ENCODE measurements at places on chromosomes 7 and 10.
A peak's percentile ranks its signal among the peaks of the same experiment; 100 is the strongest.

DNA sequence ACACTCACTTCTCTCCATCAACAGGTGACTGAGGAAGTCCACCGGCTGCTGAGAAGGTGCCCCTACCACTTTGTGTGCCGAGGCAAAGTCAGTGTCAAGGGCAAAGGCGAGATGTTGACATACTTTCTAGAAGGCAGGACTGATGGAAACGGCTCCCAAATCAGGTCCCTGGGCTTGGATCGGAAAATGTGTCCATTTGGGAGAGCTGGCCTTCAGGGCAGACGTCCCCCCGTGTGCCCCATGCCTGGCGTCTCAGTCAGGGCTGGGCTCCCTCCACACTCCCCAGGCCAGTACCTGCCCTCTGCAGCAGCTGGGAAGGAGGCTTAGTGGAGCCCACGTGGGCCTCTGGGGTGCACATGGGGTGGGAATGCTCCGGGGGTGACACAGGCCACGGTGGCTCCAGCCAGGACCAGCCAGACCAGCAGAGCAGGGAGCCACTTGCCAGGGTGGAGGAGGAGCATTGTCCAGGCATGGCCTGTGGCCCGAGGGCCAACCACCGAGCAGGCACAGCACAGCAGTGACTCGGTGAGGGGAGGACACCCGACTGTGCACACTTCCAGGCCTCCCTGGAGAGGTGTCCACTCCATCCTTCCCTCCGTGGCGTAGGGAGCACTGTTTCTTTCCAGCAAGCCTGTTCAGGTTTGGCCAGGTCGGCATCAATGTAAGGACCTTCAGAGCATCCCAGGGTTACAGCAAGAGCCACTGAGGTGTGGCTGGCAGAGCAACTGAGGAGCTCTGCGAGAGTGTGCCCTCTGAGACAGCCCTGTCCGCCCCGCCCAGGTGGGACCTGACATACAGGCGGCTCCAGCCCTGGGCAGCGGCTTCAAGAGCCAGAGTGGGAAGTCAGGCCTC, 139.7 kb downstream of the ADCY1 start:
- no peak for DNase-seq

DNA sequence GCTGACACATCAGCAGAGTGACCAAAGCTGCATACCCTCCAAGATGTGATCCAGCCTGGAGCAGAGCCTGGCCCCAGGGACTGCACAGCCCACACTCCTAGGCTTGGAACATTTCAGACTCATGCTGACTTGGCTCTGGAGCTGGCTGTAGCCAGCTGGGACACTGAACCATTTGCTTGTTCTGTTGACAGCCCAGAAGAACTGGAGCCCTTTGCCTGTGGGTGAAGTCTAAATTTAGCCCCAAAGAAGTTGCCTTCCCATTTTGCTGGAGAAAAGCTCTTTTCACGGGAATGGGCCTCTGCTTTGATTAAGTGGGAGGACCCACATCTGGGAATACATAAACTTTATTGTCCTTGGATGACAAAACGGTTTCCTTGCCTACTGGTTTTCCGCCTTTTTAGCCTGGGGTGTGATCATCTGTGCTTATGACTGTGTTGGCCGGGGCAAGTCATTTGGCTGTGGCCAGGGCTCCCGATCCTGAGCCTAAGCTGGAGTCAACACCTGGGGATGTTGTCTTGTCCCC, 186.2 kb upstream of the BMPER start:
- DNase-seq, result peak; percentile 67

DNA sequence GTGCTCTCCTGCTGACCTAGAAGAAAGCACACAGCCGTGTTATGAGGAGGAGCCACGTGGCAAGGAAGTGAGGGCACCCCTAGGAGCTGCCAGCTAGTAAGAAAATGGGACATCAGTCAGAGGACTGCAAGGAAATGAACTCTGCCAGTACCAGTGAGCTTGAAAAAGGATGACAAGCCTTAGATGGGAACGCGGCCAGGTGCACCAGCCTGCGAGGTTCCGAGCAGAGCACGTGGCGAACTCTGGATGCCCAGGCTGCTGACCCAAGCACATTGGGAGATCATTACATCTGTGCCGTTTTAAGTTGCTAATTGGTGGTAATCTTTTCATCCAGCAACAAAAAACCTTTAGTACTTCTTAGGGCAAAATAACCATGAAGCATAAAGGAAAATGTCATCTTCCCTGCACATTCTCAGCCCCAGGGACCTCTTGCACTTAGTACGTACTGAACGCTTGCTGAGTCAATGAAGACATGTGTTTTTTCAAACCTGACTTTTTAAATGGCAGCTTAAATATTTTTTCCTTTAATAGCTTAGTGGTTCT, 69.4 kb downstream of the AMZ1 start:
- DNase-seq, result peak; percentile 59

- no peak for DNase-seq
Measured at GRCh38 chr10:60406182-60406581, 16.5 kb upstream of the ANK3 start.

DNA sequence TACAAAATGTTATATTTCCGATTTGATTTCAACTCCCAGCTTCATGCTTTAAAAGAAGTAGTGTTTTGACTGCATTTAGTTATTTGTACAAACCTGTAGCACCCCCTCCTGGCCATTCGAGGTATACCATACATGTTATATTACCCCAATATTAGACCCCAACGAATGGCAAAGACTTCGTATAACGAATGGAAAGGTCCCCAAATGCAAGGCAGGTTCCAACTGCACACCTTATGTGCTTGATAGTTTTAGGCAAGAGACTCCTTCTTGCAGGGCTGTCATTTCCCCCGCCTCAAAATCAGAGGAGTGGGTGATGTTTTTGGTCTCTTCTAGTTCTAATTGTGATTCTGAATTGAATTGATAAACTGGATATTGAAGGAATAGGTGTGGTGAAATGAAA, 101.1 kb upstream of the TARP start:
- DNase-seq, result no peak

DNA sequence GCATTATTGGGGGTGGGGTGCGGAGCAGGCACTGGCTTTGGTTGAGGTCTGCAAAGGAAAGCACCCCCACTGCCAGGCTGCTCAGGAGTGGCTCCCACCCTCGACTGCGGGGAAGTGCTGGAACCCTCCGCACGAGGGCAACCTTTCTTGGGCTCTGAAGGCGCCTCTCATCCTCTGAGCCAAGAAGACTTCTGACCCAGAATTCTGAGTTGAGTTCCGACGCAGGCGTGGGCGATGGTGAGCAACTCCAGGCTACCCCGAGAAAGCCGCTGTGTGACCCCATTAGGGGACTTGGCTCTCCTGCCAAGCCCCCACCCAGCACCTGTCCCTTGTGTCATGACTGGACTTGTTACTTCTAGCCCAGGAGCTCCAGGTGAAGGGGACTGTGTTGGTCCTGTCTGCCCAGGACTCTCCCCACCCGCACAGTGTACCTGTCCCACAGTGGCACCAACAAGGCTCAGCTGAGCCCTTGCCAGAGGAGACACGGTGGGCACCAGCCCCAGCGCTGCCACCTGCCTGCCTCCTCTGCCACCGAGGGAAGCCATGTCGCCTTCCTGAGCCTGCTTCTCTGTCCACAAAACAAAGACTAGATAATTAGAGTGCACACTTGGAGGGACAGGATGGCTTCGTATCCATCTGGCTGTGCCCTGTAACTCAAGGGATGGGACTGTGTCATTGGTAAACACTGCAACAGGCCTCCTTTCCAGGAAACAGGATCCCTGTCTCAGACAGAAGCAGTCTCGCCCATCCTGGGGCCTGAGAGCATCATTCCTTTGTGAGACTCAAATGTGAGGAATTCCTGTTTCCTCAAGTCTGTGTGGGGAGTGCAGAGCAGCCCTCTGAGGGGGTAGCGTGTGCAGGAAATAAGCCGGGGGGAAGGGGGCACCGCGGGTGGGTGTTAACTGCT, 128.8 kb downstream of the LHPP start:
- peak; percentile 20 for DNase-seq

DNA sequence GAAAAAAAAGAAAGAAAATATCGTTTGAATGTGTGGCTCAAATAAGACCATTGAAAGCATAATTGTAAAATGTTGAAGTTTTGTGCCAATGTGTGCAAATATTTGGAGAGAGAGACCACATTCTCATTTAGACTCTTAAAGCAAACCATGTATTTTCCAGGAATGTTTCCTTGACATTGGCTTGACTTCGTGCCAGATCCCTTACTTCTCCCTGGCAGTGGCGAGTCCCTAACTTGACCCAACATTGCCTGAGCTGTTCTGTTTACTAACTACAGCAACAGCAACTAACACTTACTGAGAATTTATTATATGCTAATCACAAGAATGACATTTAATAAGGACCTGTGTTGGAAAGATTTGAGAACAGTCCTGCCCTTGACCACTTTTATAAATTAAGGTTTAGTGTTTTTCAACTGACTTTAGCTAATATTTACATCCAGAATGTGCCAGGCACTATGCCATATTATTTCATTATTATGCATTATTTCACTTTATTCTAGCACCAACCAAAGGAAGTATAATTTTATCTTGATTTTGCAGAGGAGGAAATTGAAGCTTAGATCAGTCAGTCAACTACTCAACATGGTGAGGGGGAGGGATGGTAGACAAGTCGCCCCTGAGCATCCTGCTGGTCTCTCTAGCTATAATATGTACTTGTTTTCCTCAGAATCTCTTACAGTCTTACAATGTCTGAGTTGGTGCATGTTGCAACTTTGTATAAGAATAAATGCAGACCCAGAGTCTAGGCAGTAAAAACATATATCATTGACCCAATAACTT, 29.7 kb downstream of the ZNF467 start:
- no peak for DNase-seq

- no peak for DNase-seq
Measured at GRCh38 chr10:107915215-107915610, 750.7 kb upstream of the SORCS1 start.

GRCh38 chr10:125294109-125294508, 133.7 kb upstream of the CTBP2 start:
- no peak for DNase-seq

DNA sequence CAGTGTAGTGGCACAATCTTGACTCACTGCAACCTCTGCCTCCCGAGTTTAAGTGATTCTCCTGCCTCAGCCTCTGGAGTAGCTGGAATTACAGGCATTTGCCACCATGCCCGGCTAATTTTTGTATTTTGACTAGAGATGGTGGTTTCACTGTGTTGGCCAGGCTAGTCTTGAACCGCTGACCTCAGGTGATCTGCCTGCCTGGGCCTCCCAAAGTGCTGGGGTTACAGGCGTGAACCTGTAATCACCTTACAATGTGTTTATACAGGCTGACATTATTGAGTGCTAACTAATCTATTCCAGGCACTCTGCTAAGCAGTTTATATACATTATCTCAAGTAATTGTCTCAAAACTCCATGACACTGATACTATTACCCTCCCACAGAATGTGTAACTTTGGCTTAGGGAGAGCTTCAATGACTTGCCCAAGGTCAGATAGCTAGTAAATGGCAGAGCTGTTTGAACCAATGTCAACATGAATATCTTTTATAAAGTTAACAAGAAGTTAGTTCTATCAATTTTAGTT, 36.8 kb downstream of the KIFBP start:
- DNase-seq, result no peak

DNA sequence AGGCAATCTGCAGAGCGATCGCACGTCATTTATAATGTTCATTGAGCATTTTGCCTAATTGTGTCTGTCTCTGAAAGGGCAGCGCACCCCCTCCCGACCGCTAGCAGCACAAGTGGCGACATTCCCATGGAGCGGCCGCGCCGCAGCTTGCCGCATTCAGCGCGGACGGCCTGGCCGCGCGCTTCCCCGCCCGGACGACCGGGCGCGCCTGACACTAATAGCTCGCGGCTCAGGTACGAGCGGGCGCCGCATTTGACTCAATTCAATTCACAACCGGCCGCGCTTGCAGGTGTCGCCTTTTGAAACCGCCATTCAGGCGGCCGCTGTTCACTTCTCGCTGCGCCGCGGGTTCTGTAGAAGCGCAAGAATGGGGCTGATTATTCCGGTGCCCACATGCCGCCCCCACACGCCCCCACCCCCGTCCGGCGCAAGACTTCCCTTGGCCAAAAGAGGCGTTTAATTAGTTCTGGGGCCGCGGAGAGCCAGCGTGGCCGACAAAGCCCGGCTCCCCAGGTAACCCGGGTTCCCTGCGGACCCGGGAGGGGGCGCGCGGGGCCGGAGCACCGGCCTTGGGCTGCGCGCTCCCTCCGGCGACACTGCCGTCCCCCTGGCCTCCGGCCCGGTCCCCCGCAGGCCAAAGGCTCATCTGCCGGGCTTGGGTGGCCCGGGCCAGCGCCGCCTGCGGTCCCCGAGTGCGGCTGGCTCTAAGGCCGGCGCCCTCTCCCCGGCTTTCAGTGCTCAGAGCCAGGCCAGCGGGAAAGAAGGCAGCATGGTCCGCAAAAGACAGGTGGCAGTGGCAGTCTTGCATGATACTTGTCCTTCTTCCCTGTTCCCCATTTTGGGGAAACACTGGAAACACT, 18.7 kb upstream of the PTF1A start:
- no peak for DNase-seq

DNA sequence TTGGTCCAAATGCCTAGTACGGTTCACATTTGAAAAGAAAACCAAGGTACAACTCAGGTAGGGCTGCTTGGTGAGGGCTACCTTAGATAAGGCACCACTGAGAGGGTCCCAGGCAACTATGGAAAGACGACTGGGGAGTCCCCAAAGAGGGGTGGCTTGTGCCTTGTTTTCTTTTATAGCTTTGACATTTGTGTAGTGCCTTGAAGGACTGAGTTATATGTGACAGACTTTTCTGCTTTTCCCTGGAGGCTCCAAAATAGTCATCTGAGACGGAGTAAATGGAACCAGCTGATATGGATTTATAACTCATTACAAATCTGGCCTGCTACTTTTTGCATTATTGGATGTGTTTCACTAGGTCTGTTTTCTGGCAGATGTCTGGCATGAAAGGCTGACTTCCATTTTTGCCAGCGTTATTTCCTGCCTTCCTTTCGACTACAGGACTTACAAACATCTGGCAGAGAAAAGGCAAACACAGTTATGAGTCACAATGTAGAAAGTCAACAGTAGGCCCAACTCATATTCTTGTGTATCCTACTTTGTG, 88.2 kb upstream of the IMMP2L start:
- no peak for DNase-seq

GRCh38 chr10:17003151-17003550, 126.5 kb downstream of the CUBN start:
- DNase-seq, result no peak

DNA sequence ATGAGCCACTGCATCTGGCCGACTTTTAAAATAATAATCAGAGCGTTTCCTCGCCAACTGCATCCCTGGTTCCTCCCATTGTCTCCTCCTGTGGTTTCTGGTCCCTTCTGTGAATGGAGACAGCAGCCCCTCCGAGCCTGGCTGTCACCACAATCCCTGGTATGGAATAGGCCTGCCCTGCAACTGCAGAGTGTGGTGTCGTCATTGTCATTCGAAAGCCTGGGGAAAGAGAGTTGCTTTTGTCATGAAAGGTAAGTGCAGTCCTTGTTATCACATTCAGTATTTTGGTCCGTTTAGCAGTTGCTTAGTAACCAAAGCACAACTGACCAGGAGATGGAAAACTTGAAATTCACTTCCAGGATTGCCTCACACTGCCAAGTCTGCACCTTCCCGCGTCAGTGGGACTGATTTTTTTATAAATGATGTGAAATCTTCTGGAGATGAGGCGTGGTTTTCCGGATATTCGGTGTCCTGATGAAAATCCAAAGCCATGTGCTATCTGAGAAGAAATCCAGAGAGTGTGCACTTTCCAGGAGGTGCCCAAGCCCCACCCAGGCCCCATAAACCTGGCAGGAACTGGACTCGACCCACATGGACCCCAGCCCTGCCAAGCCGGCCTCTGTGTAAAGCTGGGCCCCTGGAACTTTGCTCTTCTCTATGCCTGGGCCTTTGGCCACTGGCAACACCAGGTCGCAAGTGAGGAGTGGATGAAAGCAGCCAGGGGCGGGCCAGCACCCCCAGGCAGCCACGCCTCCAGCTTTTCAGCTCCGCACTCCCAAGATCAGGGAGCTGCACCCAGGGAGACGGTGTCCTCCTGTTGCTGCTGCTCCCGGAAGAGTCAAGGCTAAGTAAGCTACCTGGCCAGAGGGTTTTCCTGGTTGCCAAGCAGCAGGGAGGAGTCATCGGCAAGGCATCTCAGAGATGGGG, 133.7 kb upstream of the SH2B2 start:
- peak; percentile 37 for DNase-seq

Data from heart left ventricle (tissue), 16 donors.